Stimulated activated CD8-positive, alpha-beta memory T cell treated with anti-CD3 and anti-CD28 coated beads, Interleukin-12 subunit alpha, Interleukin-12 subunit beta, amount 100 ng/mL, for 4 hours (primary cell): ENCODE measurements at places on chromosomes 4 and X.

DNA sequence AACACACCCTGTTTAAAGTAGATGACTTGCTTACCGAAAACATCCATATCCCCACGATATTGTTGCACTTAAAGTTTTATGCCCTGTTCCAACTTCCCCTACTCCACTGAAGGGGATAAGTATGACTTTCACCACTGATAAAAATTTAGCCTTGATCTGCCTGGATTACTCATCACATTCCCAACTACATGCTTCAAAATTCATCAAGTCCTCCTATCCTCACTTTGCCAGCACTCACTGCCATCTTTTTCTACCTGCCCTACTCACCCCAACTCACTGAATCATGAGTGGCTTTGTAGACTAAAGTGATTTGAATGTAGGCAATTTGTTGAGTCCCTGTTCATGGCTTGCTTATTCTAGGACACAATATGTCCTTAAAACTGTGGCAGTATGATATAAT lies 12.2 kb upstream of the GPRIN3 start:
- DNase-seq = no peak

GRCh38 chrX:115696039-115696438 lies 135.1 kb downstream of the PLS3 start:
- no peak for DNase-seq

- DNase-seq = no peak
Observed at GRCh38 chrX:109312757-109313156, 169.1 kb downstream of the GUCY2F start.

DNA sequence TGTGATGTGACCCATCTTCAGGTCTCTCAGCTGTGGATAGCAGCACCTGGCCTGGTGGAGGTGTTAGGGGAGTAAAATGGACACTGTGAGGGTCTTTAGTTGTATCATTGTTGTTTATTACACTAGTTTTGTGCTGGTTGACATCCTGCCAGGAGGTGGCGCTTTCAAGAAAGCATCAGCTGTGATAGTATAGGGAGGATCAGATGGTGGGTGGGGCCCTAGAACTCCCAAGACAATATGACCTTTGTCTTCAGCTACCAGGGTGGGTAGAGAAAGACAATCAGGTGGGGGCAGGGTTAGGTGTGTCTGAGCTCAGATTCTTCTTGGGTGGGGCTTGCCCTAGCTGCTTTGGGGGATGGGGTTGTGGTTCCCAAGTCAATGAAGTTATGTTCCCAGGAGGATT lies 162.8 kb downstream of the PPP1R2C start:
- DNase-seq = no peak

DNA sequence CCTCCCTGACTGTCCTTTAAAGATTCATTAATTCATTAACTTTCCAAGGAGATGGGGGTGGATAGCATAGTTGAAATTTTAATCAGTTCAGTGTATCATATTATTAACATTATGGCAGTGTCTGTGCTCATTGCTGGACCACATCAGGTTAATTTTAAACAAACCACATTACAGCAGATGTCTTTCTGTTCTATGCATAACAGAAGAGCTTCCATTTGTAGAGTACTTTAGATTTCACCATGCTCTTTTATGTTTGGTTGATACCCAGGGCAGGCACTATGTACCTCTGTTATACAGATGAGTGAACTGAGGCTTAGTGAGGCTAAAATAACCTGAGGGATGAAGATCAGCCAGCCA lies 41.1 kb downstream of the AFF2 start:
- no peak for DNase-seq

DNA sequence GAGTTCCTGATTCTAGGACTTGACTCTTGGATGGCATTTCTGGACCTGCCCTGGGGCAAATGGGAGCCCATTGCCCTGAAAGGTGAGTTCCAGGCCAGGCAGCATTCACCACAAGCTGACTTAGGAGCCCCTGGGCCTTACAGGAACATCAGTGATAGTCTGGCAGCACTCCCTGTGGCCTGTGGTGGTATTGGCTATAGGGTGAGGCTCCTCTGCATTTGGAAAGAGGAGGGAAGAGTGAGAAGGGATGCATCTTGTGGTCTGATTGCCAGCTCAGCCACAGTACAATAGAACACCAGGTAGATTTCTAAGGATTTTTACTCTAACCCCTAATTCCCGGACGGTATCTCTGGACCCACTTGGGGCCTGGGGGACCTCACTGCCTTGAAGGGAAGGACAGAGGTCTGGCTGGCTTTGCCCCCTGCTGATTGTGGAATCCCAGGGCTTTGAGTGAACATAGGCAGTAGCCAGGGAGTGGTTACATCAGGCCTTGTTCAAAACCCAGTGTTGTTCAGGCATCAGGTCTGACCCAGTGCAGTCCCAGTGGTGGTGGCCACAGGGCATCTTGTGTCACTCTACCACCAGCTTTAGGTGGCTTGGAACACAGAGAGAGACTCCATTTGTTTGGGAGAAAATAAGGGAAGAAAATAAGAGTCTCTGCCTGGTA lies 32.9 kb downstream of the MAGED4 start:
- DNase-seq = no peak

DNA sequence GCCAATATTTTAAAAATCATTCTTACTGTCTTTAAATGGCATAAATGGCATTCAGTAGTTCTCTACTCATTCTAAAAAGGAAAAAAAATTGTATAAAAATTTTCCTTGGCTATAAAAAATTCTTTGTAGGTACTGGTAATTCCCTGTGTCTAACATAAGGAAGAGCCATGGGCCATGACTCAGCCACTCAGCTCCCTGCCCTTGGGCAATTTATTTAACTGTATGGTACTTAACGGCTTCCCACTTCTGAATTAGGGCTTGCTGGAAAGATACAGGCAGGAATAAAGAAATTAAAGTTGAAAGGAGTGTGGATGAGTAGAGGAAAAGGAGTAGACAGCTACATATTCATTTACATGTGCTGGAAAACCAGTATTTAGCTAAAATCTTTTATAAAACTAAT lies 30.6 kb downstream of the ABHD18 start:
- no peak for DNase-seq

GRCh38 chr4:48228949-48229348 lies 40.7 kb downstream of the TEC start:
- DNase-seq = no peak

GRCh38 chrX:153775293-153776119 lies 5.3 kb upstream of the SRPK3 start:
- DNase-seq = no peak

GRCh38 chr4:149549911-149550310 lies 265.7 kb downstream of the IQCM start:
- DNase-seq = no peak

DNA sequence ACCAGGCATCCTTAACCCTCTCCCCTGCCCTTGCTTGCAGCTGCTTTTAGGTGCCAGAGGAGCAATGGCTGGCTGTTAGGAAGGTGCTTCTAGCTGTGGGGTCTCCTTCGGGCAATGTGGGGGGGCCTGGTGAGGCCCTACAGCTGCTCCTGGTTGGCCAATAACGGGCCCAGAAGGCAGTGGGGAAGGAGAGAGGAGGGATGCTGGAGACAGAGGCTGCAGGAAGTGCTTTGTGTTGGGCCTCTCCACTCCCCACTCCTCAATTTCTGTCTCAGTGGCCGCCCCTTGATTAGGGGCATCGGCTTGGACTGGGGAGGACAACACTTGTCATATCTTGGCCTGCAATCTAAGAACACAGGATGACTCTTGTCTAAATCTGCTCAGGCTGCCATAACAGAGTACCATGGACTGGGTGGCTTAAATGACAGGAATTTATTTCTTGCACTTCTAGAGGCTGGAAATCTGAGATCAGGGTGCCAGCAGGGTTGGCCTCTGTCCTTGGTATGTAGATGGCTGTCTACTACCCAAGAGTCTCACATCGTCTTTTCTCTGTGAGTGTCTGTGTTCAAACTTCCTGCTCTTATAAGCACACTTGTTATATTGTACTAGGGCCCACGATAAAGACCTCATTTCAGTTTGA lies 374.3 kb downstream of the MID1IP1 start:
- no peak for DNase-seq

DNA sequence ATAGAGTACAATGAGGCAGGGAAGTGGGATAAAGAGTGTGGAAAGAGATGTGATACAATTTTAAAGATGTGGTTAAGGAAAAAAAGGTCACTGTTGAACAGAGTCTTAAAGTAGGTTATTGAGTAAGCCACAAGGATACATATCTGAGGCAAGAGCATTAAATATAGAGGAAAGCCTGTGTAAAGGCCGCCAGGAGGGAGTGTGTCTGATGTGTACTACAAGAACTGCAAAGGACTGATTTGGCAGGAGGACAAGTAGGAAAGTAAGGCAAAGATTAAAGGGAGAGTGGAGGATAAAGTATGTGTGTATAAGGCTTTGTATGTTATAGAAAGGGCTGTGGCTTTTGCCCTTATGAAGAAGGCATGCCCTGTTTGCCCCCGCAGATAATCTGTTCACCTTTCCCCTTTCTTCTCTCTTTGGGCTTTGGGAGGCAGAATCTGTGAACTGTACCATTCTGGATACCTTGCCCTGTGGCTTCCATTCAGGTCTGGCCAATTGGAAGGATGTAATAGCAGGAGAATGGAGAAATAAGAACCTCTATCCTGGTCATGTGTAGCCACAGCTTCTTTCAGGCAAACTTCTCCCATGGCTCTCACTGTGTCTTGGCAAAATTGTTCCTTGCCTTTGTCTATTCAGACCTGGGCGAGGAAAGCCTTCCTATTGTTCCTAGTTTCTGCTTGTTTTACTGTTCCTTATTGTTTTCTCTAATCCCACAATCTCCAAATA lies 68.9 kb upstream of the FAM47B start:
- DNase-seq = no peak

- no peak for DNase-seq
Observed at GRCh38 chr4:137946453-137947174, 295.5 kb downstream of the SLC7A11 start.

DNA sequence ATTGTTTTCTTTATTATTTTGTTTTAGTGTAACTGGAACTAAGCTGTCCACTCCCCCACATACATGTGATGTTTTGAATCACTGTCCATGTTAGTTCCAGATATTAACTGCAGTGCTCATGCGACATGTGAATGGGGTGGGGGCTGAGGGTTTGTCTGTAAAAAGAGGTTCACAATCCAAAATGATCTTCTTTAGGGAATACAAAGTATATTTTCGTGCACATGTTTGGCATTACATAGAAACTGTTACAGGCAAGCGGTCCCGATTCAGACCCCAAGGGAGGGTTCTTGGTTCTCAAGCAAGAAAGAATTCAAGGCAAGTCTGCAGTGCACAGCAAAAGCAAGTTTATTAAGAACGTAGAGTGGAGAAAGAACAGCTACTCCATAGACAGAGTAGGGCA lies 296.5 kb upstream of the CLNK start:
- no peak for DNase-seq

DNA sequence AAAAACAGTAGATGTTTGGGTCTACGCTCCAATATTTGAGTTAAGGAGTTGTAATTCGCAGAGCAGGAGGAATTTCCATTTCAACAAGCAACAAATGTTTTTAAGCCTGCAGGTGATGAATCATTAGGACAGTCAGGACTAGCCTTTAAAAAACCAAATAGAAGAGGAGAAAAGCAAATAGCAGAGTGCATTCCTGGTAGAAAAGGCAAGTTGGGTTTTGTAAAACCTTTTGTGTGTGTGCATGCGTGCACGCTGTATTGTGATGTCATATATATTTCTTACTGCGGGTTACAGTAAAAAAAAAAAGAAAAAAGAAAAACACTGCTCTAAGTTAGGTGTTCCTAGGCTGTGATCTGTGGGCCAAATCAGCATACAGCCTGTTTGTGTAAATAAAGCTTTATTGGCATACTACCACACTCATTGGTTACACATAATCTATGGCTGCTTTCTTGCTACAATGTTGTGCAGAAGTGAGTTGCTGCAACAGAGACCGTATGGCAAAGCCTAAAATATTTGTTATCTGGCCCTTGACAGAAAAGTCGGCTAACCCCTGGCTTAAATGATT lies 135.6 kb downstream of the MID1 start:
- DNase-seq = no peak

- DNase-seq = no peak
Observed at GRCh38 chr4:96993560-96993959, 1149.7 kb downstream of the STPG2 start.

GRCh38 chr4:123950530-123950929 lies 553.9 kb downstream of the SPRY1 start:
- DNase-seq = no peak

DNA sequence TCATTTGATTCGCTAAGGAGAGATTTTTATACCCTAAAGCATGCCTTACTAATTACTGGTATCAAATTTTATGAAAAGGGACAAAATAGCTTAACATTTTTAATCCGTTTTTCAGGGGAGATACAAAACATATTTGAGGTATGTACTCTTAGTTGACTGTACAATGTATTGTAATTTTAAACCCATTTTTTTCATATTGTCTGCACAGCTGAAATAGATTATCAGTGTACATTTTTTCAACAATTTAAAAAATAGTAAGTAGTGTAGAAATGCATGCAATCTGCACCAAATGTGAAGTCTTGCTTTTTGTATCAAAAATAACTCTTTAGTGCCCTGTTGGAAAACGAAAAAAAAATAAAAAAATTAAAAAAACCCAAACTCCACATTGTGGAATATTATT lies 82.2 kb downstream of the TENM3 start:
- no peak for DNase-seq

DNA sequence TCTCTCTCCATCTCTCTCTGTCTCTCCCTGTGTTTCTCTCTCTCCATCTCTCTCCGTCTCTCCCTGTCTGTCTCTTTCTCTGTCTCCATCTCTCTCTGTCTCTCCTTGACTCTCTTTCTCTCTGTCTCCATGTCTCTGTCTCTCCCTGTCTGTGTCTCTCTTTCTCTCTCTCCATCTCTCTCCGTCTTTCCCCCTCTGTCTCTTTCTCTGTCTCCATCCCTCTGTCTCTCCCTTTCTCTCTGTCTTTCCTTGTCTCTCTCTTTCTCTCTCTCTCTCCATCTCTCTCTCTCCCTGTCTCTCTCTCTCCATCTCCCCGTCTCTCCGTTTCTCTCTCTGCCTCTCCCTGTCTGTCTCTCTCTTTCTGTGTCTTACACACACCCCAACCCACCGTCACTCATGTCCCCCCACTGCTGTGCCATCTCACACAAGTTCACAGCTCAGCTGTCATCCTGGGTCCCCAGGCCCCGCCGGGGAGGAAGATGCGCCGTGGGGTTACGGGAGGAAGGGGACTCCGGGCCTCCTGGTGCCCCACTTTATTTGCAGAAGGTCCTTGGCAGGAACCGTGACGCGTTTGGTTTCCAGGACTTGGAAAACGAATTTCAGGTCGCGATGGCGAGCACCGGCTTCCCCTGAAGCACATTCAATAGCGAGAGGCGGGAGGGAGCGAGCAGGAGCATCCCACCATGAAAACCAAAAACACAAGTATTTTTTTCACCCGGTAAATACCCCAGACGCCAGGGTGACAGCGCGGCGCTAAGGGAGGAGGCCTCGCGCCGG lies 1.2 kb upstream of the SHOX start:
- no peak for DNase-seq

DNA sequence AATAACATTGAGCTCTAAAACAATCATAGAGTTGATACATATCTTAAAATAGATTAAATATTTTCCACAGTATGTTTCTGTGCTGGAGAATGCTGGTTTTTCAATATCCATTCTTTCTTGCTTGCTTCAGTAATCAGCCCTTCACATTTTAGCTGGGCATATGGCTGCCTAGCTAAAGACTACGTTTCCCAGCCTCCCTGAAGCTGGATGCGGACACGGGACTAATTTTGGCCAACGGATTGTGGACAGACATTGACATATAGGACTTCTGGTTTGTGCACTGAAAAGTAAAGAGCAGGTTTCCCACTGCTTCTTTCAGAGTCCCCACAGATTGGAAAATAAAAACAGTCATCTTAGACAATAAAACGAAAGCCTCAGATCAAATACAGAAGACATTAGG lies 97.3 kb downstream of the COL25A1 start:
- no peak for DNase-seq

- no peak for DNase-seq
Observed at GRCh38 chrX:49257846-49258748, 6.4 kb downstream of the FOXP3 start.
